ENCODE measurements at places on chromosomes 5 and 9.

DNA sequence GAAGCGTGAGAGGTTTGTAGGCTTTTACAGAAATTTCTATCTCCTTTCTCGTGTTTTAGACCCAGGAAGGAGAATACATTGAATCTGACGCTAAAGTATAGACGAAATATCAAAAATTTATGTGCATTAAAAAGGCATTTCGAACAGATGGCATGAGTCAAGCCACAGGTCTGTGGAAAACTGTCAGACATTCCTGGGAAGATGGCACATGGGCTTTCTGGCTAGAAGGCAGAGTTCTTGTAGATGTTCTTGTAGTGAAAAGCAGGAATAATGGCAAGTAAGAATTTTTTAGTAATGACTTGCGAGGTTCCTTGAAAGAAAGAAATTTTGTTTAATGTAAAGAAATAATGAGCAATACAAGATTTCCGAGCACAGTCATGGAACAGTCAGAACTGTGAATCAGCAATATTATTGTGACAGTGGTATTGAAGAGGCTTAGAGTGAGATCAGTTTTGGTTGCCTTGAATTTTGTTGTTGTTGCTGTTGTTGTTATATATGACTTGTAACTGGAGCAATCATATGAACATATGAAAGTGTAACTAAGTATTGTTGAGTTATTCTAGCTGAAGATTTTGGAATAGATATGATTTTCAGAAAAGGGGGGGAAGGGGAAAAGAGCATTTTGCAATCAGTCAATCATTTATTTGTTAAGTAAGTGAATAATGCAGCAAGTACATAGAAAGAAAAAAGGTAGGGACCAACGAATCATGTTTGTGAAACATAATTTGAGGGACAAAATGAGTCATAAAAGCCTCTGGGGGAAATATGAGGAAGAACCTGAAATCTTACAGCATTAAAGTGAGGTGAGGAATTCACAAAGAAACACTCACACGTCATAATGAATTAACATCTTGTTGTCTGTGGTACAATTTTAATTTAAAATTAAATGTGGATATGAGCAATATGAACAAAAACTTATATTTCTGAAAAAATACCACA, 339.0 kb upstream of the CTNND2 start:
- DNase-seq, result no peak

- no peak for DNase-seq
These were observed 34.7 kb upstream of the POMT1 start for GRCh38 chr9:131468031-131468430.

DNA sequence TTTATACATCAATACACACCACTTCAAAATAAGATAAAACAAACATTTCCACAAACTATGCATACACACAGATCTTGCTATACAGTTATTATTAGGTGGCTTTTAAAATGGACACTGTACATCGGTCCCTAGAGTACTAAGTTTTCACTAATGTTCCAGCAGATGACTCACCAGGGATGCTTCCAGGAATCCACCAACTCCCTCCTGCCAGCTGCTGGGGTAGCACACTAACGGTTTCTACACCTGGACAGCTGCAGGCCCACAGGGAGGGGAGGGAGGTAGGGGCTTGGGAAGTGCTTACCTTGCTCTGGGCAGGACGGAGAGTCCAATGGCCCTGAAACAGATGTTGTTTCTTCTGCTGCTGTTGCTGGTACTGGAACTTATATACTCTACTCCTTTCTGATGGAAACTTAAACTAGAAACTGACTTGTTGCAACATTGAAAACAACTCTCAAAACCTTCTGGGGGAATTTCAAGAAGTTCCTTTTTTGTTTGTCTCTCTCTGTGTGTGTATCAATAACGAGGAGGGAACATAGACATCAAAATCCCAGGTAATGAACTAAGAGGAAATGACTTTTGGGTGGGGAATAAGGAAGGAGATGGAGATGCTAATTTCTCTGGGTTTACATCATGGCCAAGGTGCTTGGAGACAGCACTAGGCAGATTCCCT, at the start of gene IL12B:
IL12B (minus strand) TSS at position 357 of the 670 bp plus-strand sequence. CDS start 3,705 bp downstream, outside the sequence.
- no peak for DNase-seq

- no peak for DNase-seq
These were observed 2.4 kb upstream of the MOB3B start for GRCh38 chr9:27532046-27532445.

DNA sequence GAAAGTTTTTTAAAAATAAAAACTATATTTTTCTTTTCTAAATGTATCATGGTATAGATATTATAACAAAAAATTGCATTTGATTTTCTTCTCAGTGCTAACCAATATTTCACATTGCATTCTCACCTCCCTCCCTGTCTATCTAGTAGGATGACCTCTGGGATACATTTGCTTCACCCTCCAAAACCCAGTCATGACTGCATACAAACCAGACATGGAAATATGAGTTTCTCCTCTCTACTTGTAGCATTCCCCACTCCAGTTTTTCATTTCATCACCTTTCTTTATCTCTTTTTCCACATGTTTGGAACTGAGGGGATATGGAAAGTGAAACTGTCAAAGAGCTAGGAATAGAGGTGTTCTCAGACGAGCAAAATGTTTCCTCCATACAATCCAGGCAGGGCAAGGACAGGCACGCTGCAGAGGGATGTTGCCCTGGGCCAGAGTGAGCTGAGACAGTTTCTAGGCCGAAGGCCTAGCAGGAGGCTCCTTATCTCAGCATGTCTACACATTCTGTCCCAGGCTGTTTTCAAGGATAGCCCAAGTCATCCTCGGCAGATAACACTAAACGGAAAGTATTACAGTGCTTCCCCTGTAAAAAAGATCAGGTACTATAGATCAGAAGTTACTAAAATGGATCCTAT, 46.7 kb downstream of the MEF2C start:
- DNase-seq, result no peak

- DNase-seq, result no peak
These were observed 27.2 kb downstream of the PRRC2B start for GRCh38 chr9:131420980-131421624.

- no peak for DNase-seq
These were observed at the start of gene S100Z for GRCh38 chr5:76849419-76850291. TSS of gene S100Z (plus strand) at chr5:76850014. CDS start at chr5:76875360, 25,346 bp downstream.

DNA sequence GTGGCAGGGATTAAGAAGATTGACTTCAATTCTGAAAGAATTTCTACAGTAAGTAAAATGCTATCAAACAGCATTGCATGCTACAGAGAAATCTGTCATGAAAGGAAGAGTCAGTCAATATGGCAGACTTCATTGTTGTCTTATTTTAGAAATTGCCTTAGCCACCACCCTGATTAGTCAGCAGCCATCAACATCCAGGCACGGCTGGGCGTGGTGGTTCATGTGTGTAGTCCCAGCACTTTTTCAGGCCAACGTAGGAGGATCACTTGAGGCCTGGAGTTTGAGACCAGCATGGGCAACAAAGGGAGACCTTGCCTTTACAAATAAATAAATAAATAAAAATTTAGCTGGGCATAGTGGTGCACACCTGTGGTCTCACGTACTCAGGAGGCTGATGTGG, 46.6 kb downstream of the RMI1 start:
- no peak for DNase-seq
